ENCODE measurements at places on chromosomes 7 and 10. TPM values are rescaled to one million over a fixed set of nuclear protein-coding genes. Genes with fewer than 3 reads are reported as not detected.

GRCh38 chr10:65670087-65670486 lies 1255.7 kb upstream of the LRRTM3 start:
- no peaks in the 10 kb centered on the region for H3K27me3 ChIP-seq
- no peaks in the 10 kb centered on the region for H3K36me3 ChIP-seq
- H3K4me1 ChIP-seq: no peaks in the 10 kb centered on the region
- H3K4me3 ChIP-seq: no peak overlapping the region
- no peak overlapping the region for H3K27ac ChIP-seq

Gene CPN1
- not detected for total RNA-seq

Gene AFAP1L2
- total RNA-seq: 6.9 TPM

Gene SKAP2
- 57.2 TPM for total RNA-seq

DNA sequence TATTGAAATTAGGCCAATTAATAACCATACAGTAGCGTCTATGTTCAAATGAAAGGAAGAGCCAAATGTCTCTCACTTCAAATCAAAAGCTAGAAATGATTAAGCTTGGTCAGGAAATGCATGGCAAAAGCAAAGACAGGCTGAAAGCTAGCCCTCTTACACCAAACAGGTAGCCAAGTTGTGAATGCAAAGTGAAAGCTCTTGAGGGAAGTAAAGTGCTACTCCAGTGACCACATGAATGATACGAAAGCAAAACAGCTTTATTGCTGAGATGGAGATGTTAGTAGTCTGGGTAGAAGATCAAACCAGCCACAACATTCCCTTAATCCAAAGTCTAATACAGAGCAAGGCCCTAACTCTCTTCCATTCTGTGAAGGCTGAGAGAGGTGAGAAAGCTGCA lies 123.8 kb downstream of the TEX36 start:
- H3K27me3 ChIP-seq: no peaks in the 10 kb centered on the region
- no peak for DNase-seq
- H3K27ac ChIP-seq: no peak overlapping the region

DNA sequence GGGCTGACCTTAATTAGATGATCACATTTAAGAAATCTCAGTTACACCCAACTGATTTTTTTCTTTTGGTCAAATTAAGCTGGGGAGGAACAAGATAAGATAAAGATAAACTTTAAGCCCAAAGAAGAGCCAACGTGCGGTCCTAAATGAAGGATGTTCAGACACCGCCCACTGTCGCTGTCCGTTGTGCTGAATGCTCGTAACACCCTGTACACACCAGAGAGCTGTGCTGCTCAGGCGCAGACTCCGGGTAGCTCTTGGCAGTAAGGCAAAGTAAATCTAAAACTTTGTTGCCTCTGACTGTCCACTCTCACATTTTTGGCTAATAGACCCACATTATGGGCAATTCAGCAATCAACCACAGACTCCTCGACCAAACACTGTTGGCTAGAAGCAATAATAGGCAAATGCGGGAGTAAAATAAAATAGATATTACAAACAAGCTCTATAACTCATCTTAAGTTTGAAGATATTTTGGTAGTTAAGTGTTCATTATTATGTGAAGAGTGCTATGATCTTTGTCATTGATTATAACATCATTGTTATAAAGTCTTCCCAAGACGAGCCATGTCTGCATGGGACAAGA lies 57.1 kb downstream of the PLPP4 start:
- no peak for DNase-seq
- H3K36me3 ChIP-seq: no peaks in the 10 kb centered on the region
- no peaks in the 10 kb centered on the region for H3K27me3 ChIP-seq
- H3K4me3 ChIP-seq: no peak overlapping the region

DNA sequence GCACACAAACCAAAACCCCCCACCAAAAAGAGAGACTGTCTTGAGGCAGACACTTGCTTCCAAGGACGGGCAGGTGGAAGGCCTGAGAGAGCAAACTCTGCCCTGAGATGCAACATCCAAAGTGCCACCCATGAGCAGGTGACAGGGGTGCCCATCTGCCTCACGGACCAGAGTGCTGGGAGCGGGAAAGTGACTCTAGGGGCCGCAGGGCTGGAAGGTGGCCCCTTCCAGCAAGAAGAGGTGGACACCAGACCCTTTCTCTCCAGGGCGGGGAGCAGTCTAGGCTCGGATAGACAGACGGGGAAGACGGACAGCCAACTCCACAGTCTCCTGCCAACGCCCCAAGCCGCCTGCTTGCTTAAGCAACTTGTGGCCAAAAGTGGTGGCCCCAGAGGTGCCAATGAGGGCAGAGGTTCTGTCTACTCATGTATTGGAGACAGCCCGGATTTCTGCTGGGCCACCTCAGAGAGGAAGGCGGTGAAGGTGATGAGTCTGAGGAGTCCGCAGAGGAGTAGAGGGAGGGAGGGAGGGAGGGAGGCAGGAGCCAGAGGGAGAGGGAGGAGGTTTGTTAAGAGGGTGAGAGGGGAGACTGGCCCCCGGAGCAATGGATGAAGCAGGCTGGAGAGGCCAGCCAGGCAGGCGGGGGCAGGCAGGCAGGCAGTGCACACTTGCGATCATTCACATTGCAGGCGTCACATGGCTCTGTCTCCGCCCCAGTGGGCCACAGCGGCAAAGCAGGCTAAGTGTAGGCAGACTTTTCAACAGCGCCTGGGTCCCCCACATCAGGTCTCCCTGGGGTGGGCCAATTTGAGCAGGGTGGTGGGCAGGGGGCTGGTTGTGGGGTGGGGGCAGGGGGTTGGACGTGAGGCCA lies 65.6 kb downstream of the SLC29A4 start:
- no peak overlapping the region for H3K27ac ChIP-seq
- H3K27me3 ChIP-seq: no peaks in the 10 kb centered on the region
- no peak for DNase-seq
- no peak overlapping the region for H3K4me3 ChIP-seq
- peaks cover 1% of the 10 kb centered on the region for H3K4me1 ChIP-seq
- peaks cover 24% of the 10 kb centered on the region for H3K36me3 ChIP-seq

GRCh38 chr7:5767066-5767465 lies 14.4 kb downstream of the RNF216 start:
- H3K4me3 ChIP-seq: no peak overlapping the region
- H3K27ac ChIP-seq: no peak overlapping the region
- no peaks in the 10 kb centered on the region for H3K36me3 ChIP-seq
- DNase-seq: no peak
- peaks cover 4% of the 10 kb centered on the region for H3K4me1 ChIP-seq

Gene SLC26A5
- 3.2 TPM for total RNA-seq

DNA sequence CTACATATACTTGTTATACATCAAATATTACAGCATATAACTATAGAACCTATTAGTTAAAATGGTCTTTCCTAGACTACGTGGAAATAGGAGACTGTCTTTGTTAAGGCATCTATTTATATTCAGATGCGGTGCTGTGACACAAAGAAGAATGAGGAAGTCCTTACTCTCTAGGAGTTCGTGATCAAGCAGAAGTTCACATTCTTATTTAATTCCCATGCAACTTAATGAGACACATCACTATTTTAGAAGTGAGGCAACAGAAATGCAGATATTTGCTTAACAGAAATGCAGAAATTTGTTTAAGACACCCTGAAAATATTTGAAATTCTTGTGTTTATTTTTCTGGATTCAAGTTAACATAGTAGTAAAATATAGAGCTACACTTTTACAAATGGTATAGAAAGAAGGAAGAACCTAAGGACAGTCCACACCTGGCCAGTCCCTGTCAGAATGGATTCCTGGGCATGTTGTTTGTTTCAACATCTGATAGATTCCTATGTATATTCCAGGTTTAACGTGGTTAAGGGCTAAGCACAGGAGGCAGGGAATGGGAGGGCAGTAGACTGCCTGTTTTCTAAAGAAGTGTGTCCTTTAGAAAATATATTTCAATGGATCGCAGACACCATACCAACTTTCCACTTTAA lies 70.6 kb upstream of the NXPH1 start:
- DNase-seq: no peak
- no peaks in the 10 kb centered on the region for H3K4me1 ChIP-seq
- no peak overlapping the region for H3K27ac ChIP-seq
- H3K4me3 ChIP-seq: no peak overlapping the region

GRCh38 chr7:106583706-106584690 lies 77.0 kb downstream of the CCDC71L start:
- H3K36me3 ChIP-seq: no peaks in the 10 kb centered on the region
- no peak overlapping the region for H3K27ac ChIP-seq
- H3K27me3 ChIP-seq: no peaks in the 10 kb centered on the region

DNA sequence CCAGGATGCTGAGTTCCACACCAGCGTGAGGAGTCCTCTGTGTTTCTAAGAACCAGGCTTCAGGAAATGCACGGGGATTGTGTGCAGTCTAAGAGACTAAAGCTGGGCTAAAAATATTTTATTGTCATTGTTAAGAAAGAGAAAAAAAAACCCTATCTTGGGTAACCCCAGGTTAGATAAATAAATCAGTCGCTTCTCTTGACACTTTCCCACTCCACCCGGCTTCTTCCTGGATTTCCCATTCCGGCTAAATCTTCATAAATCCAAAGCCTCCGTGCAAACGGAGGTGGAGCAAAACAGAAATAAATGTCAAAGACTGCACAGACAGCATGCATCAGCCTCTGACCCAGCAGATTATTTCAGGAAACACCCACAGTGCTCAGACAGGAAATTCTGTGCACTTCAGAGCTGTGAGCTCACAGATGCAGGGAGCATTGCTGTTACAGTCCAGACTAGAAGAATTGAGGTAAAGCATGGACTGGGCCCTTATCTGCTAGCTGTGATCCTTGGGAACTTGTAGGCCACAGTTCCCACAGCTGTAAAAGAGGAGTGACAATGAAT lies 44.8 kb upstream of the GRID1 start:
- H3K4me3 ChIP-seq: no peak overlapping the region
- peak overlapping the region; percentile 49 for H3K27ac ChIP-seq
- no peaks in the 10 kb centered on the region for H3K36me3 ChIP-seq
- peaks cover 8% of the 10 kb centered on the region for H3K4me1 ChIP-seq

Gene LLCFC1
- total RNA-seq: not detected

DNA sequence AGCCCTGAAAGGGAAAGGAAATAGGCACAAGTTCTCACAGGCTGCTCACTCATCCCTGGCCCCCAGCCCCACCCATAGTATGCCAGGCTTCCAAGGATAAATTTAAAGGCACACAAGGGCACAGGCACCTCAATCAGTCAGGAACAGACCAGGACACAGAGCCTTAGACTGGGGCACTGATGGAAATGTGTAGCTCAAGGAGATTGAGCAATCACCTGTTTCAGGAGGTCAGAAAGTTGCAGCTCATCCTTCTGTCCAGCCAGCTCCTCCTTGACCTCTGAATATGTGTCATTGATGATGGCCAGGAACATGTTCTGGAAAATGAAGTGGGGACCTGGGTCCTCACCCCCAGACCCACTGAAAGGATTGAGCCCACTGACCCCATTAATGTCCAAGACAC lies 6.6 kb upstream of the BLOC1S2 start:
- no peak for DNase-seq
- H3K27me3 ChIP-seq: no peaks in the 10 kb centered on the region
- H3K36me3 ChIP-seq: no peaks in the 10 kb centered on the region
- no peak overlapping the region for H3K27ac ChIP-seq
- no peaks in the 10 kb centered on the region for H3K4me1 ChIP-seq

- no peak for DNase-seq
- H3K36me3 ChIP-seq: no peaks in the 10 kb centered on the region
- no peak overlapping the region for H3K27ac ChIP-seq
- peaks cover 6% of the 10 kb centered on the region for H3K4me1 ChIP-seq
These were observed 143.9 kb downstream of the JAZF1 start for GRCh38 chr7:28036696-28037095.

DNA sequence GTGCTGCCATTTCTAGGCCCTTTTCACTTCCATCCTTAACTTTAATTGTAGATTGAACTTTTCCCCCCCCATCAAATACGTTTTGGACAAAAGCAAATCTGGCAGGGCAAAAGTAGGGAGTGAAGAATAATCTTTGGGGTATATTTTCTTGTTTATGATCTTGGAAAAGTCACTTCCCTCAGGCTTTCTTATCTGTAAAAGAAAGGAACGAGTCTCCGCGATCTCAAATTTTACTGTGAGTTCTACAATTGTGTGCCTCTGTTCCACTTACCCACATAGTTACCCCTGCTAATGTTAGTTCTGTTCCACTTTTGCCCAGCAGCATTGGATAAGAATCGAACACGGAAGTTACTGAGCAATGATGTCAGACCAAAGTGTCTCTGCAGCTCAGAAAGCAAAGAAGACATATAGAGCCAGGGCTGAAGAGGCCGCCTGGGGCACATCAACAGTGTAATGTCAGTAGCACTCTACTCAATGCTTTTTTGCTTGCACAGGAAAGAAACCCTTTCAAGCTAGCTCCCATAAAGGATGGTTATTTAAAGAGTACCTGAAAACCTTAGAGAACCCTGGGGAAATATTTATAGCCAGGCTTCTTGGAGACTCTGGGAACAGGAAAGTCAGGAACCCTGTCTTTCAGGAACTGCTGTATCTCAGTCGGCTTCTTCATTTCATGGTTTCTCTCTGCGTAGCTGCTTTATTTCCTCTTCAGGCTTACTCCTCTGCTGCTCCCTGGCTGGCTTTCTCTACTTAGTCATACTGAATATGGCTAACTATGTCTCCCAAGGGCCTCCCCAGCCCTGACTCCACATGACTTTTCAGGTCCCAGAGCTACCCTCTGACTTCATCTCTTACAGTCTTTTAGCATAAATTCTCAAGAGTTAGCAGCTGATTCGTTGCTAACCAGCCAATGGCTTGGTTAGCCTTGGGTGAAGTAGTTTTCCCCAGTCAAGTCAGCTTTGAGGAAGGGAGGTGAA lies 123.7 kb upstream of the FAM3C start:
- no peak overlapping the region for H3K27ac ChIP-seq
- H3K27me3 ChIP-seq: no peaks in the 10 kb centered on the region

Gene COBL
- 54.7 TPM for total RNA-seq

DNA sequence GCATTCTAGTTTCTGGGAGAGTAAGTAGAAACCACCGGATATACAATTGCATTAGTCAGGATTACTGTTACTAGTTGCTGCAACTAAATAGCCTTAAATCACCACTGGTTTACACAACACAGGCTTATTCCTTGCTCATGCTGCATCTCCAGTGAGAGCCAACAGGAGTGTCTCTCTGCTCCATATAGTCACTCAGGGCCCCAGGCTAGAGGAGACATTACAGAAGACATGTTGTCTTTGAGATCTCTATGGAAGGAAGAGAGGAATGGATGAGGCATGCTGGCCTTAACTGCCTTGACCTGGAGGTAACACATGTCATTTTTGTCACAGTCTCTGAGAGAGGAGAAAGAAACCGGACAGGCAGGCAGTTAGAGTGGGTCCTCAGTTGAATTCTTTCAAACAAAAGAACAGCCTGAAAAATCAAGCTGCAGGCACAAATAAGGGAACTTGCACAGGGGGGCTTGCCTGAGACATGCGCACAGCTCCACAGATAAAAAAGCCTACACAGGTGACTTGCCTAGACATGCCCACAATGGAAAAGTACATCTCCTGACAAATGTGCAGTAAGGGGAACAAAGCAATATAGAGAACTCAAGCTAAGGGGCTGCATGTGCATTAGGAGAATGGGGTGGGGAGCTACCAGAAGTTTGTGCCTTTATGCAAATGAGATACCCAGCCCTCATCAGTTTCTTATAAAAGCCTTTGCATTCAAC lies 348.0 kb downstream of the TYW1 start:
- H3K27ac ChIP-seq: no peak overlapping the region
- no peaks in the 10 kb centered on the region for H3K27me3 ChIP-seq

- no peaks in the 10 kb centered on the region for H3K27me3 ChIP-seq
- peak; percentile 91 for DNase-seq
- peaks cover 16% of the 10 kb centered on the region for H3K4me1 ChIP-seq
- H3K36me3 ChIP-seq: no peaks in the 10 kb centered on the region
- peak overlapping the region; percentile 29 for H3K4me3 ChIP-seq
- peak overlapping the region; percentile 74 for H3K27ac ChIP-seq
These were observed 35.3 kb upstream of the SEPHS1 start for GRCh38 chr10:13383399-13383761.

Measured in upper lobe of left lung (tissue), 6 donors.